Nephron progenitor cell (in vitro differentiated cells): ENCODE measurements at places on chromosomes 12 and 14.

DNA sequence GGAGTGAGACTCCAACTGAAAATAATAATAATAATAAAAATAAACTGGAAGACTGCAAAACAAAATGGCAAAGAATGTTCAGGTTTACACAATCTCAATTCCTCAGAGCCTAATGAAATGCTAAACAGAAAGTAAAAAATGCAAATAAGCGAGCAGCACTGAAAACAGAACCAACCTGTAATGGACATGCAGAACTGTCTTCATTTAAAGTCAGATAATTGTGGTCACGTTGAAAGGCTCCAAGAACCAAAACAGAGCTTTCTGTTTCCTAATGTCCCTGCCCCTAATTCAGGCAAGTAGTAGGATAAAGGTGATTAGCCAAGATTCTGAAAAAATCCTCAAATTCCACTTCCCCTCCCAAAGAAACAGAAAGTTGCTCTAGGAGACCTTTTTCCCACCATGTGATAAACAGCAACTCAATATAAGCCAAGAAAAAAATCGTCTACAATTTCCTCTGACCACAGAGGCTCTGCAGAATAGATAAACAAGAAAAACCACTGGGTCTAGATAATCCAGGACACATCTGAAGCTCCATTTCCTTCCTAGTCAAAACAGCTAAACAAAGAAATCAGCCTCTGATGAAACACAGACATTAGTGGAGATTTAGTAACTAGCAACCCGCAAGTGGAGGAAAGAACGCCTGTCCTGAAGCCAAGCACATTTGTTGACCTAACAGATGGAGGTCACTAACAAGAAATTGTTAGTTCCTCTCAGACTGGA lies 3.0 kb downstream of the MIS18BP1 start:
- no peak for DNase-seq

DNA sequence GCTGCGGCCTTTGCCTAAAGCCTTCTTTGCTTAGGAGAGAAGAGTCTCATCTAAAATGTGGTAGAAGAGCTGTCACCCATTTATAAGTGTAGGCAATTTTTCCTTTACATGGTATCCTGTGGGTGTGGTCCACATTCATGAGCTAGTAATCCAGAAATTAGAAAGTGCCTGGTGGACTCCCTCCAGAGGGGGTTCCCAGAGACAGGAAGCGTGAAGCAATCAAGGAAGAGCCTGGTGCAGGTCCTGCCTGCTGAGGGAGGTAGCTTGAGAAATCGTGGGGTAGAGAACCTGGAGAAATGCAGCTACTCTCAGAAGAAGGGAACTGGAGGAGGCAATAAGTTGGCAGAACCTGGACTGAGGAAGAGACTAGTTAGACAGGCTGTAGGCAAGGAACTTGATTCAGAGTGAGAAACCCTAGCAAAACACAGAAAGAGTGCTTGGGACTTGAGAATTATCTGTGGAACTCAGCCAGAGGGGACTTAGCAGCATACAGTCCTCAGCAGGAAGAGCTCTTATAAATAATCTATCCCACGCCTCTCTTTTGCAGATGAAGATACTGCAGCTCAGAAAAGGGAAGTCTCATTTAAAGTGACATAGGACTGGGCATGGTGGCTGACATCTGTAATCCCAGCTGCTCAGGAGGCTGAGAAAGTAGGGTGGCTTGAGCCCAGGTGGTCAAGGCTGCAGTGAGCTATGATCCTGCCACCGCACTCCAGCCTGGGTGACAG lies 182.4 kb upstream of the CCND2 start:
- DNase-seq, result no peak

GRCh38 chr14:105072381-105072861 lies 7.2 kb upstream of the GPR132 start:
- no peak for DNase-seq

DNA sequence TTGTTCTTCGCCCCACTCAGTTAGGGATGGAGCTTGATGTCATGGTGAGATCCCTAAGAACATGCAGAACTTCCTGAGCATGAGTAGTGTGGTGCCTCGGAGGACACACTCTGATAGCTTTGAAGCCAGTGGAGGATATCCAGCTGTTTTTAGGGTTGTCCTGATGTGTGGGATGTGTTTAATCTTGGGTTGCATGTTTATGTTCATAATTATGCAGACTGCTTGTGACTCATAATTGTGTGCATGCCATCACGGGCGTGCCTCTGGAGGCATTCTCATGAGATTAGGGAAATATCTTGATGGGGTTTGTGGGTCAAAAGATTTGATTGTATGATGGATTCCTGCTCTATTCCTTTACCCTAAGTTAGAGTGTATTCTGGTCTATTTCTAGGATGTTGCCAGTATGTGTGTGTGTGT lies 267.4 kb upstream of the PELI2 start:
- DNase-seq, result no peak

DNA sequence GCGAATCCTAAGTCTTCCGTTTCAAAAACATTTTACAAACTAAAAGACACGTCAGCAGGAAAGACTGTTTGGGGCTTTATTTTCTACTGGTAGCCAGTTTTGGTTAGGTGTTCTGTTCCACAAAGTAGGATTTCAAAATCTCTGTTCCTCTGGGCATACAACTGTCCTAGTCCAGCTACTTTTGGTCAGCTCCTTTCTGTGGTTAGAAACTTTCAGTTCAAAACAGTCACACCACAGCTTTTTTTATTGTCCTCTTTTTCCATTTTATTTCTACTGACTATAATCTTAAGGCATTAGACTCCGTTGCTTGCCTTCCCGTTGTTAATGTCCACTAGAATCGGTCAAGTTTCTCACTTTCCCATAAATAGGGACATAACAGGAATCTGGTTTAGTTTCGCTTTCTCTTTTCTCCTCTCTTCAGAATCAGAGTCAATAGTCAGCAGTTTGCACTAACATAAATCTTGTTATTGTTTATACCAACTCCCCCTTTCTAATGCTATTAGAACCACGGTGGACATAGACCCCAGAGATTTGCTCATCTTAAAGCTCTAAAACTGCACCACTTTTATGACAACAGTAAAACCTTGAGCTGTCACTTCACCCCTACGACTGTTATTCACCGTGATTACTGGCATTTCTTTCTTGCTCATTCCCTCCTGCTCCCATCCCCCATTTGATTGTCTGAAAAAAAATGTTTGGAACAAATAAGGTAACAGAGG lies 41.5 kb upstream of the NPAS3 start:
- no peak for DNase-seq

GRCh38 chr14:99691111-99691885 lies 7.2 kb downstream of the CYP46A1 start:
- DNase-seq, result no peak

GRCh38 chr12:67594888-67595287 lies 53.7 kb upstream of the DYRK2 start:
- no peak for DNase-seq

DNA sequence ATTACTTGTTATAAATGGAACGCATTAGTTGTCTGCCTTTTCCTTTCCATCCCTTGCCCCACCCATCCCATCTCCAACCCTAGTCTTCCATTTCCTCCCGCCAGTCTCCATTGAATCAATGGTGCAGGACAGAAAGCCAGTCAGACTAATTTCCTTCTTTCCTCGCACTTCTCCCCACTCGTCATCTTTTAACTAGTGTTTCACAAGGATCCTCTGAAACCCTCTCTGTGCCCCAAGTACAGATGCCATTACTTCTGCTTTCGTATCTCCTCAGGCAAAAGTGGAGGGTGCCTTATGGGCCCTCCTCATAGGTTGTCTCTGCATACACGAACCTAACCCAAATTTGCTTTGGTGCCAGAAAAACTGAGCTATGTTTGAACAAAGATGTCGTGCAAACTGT lies 4.2 kb downstream of the DAZAP2 start:
- no peak for DNase-seq
